Stimulated activated CD8-positive, alpha-beta memory T cell treated with anti-CD3 and anti-CD28 coated beads, Interleukin-12 subunit alpha, Interleukin-12 subunit beta, amount 100 ng/mL, for 1 hour (primary cell): ENCODE measurements at places on chromosomes 6 and 20.

DNA sequence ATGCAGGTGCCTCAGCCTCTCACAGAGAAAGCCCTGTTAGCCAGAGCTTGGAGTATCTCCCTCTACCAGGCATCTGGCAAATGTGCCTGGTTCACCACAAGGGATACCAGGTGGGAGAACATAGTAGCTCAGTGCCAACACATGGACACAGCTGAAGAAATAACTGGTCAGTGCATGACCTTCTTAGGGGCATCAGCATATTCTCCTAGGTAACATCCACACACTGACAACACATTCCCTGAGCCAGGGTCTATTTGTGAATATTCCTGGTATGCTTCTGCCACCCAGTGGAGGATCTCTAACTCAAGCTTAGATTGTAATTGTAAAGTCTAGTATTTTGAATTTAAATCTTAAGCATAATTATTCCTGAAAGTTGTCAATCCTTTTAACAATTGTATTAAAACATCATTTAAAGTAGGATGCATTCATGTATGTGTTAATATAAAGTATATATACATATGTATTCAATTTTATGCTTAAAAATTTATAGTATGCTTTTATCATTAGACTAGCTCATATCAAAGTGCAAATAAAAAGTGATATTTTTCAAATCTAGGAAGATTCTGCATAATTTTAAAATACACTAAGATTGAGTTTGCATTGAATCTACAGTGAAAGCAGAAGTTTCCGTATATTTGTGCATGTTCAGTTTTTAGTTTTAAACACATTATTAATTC, 45.3 kb upstream of the COL21A1 start:
- DNase-seq = no peak

- DNase-seq = no peak
These were observed 511.3 kb downstream of the PHF3 start for GRCh38 chr6:64146876-64147275.

- no peak for DNase-seq
These were observed 112.4 kb upstream of the RUNX2 start for GRCh38 chr6:45215759-45216158.

DNA sequence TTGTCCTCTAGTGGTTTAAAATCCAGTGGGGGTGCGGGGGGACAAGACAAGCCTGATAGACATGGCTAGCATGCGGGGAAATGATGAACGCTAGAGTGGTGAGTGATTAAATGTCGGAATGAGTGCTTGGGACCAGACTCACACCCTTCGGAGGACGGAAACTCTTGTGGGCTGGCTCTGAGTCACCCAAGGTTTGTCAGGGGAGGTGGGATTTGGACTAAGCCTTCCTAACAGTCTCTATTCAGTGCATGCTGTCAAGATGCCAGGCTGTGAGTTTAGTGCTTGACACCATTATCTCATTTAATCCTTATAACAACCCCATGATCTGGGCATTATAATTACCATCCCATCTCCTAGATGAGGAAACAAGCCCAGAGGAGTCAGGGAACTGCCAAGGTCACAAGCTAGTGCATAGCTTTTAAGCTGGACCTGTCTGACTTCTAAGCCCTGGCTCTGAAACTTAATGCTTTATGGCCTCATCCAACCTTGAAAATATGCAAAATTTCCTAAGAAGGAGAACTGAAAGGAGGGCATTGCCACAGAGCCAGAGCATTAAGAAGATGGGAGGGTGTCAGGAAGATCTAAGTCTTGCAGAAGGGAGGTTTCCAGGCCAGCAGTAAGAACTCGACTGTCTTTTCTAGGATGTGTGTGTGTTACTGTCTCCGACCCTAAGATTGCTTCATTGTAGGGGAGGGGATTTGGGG, 168.7 kb upstream of the LRFN2 start:
- no peak for DNase-seq

DNA sequence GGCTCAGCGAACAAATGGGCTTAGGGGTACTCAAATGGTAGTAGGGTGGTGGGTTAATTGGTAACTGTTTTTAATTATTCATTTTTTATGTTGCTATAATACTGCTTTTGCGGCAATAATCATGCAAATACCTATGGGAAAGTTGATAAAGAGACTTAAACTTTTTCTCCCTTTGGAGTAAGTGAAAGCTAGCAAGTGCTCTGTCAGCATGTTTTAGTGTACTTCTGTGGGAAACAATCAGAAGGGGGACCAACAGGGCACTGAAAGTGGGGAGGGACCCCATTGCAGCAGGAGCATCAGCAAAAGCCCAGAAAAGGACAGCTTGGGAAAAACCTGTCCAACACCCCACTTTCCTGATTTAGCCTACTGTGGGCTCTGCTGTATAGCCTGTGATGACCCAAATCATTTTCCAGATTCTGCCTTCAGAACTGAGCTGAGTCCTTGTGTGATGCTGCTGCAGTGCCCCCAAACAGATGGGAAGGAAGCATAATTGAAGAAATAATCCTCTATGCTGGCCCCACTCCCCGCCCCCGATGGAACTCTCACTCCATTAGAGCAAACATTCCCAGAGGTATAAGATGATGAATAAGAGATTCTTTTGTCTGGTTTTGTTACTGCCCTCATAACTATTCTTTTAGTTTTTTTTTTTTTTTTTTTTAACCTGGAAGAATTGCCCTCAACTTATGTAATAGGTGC, 322.8 kb downstream of the CD83 start:
- DNase-seq = no peak

- DNase-seq = no peak
These were observed 37.6 kb downstream of the NCR2 start for GRCh38 chr6:41372832-41373626.

DNA sequence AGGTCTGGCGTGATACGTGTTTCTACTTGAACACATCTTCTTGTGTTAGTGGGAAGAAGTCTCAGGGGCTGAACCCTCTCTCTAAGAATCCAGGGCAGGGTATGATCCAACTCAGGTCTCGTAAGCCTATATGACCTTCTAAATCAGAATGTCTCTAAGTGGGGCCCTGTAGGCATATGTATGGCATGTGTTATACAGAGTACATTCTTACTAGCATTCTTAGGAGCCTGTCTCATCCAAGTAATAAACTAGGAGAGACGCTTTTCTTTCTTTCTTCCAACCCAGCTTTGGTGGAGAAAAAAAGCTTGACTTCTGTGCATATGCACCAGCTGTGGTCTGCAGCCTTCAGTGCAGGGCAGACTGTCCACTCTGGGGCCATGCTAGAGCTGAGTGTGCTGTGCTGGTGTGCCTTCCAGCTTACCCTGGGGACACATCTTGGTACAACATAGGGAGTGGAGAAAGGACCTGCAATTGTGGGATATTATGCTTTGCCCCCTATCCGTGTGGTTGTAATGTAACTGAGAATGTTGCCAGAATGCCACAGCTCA, 47.3 kb downstream of the L3MBTL3 start:
- no peak for DNase-seq

GRCh38 chr6:14665827-14666724, 548.5 kb downstream of the CD83 start:
- DNase-seq = no peak

DNA sequence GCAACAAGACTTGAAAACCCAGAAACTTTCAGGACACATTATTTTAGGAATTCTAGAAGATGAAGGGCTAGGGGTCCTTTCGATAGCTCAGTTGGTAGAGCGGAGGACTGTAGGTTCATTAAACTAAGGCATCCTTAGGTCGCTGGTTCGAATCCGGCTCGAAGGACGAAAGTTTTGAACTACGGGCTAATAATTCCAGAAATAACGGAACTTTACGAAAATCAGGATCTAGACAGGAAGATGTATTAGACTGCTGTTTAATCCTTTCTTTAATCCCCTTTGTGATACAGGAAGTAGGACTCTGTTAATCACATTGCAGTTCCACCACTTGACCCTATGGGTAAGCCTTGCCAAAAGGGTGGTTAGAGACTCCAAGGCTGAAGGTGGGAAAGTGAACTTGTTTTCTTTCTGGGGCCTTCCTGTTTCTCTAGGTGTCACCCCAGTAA, 21.2 kb upstream of the ABT1 start:
- DNase-seq = no peak

DNA sequence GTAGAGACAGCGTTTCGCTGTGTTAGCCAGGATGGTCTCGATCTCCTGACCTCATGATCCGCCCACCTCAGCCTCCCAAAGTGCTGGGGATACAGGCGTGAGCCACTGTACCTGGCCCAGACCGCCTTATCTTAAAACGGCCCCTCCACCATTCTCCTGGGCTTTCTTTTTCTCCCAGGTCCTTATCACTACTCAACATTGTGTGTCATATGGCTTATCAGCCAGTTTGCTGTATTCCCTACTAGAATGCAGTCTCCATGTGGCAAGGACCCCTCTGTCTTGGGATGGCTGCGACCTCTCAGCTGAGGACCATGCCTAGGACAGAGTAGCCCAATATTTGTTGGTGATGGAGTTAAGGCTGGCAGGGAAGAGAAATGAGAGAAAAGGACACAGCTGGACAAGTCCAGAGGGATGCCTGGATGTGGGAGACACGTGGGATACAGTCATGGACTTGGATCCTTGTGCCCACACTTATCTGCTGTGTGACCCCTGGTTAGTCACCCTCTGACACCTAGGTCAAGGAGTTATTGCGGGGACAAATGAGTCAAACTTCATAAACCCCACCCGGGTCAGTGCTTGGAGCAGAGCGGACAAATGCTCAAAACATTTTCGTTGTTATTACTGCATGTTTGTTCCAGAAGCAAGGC, 24.0 kb downstream of the ADA start:
- DNase-seq = no peak

GRCh38 chr6:36976931-36977330, 9.1 kb downstream of the MTCH1 start:
- no peak for DNase-seq

DNA sequence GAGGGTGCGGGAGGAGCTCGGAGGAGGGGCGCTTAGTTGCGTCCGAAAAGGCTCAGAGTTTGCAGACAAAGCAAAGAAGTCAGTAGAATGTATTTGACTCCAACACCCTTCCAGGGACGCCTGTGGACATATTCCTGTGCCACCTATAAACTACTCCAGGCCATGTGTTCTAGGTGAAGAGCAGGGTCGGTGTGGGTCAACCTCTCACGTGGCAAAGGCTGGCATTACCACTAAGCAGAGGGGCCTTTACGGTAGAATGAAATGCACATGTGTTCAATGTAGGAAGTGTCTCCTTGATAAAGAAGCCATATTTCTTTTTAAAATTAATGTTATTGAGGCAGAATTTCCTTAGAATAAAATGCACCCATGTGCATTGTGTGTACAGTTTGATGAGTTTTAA, 15.4 kb downstream of the SIRT5 start:
- no peak for DNase-seq

DNA sequence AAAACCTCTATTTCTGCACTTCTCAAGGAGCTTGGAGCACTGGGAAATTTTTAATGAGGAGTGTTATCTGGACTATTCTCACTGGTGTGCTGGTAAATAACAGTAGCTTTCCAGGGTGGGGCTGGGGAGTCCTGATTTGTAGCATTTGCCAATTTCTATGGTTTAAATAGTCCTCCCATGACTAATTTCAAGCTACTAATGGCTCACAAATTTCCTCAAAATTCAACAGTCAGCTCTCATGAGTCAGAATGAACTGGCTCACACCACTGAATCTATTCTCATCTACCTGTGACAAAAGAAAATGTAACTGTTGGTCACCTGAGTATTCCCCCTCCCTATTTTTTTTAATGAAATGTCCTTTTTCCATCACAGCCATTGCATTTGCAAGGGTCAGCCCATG, 449.6 kb downstream of the KIF16B start:
- no peak for DNase-seq

GRCh38 chr20:19056909-19057308, 155.5 kb upstream of the SLC24A3 start:
- DNase-seq = no peak

DNA sequence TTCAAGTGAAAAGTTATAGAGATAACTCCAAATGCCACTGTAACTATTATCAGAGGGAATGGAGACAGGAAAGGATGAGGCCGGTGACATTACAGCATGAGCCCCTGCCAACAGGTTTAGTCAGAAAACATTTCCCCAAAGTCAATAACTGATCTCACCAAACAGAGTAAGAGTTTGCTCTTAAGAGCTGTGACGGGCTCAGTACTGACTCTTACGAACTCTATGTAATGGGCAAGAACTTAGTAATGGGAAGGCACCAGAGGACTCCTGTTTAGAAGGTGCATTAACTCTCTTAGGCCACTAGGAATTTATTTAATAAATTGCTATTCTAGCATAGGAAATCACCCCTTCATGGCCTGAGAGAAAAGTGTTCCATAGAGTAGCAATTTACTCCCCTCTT, 76.8 kb downstream of the SAMD5 start:
- no peak for DNase-seq

DNA sequence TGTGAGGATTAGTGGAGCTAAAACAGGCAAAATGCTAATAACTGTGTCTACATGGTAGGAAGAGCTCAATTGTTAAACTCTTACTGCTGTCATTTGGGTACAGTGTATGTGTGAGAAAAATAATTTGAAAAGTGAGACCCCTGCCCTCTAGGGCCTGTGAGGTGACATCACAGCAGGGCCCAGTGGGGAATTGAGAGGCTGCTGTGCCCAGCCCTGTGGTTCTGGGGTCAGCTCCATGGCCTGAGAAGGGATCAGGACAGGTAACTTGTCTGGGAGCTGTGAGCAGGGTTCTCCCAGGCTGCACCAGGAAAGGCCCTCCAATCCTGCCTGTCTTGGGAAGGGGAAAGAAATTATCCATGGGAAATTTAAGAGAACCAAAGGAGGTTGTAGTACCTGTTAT, 1.3 kb downstream of the SIRPB1 start:
- no peak for DNase-seq

GRCh38 chr6:13461307-13461706, 26.1 kb downstream of the GFOD1 start:
- DNase-seq = no peak

- DNase-seq = no peak
These were observed 4.9 kb upstream of the LRRN4 start for GRCh38 chr20:6058684-6059295.

- DNase-seq = peak; percentile 52
These were observed 149.7 kb upstream of the TNFAIP3 start for GRCh38 chr6:137717074-137718073.

GRCh38 chr20:39216195-39216594, 254.1 kb downstream of the DHX35 start:
- no peak for DNase-seq

DNA sequence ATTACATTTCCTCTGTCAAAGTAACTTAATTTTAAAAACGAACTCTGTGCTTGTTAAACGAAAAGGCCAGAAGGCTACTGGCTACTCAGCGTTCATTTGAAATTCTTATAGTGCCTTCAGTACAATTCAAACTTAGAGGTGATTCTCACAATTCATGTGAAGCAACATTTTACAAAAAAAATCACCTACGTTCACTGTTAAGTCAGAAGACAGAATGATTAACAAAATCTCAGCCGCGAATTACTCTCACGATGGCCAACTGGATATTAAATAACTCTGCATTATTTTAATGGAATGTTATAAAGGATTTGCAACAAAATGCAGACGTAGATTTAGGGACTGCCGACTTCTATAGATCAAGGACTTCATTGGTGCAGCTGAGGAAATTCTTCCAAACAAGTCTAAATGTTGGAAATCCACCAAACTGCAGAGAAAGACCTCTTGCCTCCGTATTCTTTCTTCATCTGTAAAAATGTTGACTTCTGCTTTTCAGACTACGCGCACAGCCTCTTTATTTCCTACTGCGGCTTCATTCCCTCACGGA, 1.6 kb upstream of the QKI start:
- no peak for DNase-seq

- DNase-seq = no peak
These were observed 100.5 kb upstream of the EDN1 start for GRCh38 chr6:12189661-12190060.

- no peak for DNase-seq
These were observed 277.3 kb downstream of the TAF4 start for GRCh38 chr20:61788343-61788742.

- no peak for DNase-seq
These were observed 92.7 kb upstream of the AFDN start for GRCh38 chr6:167733740-167734661.
